ENCODE measurements at places on chromosomes 7 and 10.

- no peak for DNase-seq
Observed at GRCh38 chr10:49164559-49165188, 23.5 kb downstream of the TMEM273 start.

- no peak for DNase-seq
Observed at GRCh38 chr7:116230191-116231005, 20.1 kb downstream of the TES start.

DNA sequence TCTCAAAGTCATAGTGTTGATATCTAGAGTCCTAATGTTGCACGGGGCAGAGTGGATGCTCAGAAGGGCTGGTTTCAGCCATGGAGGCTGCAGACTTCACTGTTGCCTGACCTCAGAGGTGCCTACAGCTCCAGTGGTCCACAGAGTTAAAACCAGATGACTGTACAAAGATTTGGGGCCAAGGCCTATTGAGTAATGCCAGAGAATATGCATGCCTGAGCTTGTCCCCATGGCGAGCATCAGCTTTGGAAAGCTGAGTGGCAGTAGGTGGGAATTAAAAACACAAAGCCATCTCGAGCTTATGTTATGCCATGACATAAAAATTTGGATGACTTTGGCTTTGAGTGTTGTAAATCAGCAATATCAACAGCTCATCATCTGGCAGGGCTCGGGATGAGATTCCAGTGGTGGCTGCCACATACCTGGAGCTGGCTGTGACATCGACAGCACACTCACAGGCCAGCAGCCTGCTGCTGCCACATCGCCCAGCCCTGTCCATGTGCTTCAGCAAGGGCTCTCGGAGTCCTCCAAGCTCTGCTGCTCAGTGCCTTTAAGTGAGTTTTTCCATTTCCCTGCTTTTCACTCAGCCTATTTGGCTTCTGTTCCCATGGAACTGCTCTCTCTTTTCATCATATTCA lies 379.6 kb downstream of the TNS3 start:
- DNase-seq, result no peak

DNA sequence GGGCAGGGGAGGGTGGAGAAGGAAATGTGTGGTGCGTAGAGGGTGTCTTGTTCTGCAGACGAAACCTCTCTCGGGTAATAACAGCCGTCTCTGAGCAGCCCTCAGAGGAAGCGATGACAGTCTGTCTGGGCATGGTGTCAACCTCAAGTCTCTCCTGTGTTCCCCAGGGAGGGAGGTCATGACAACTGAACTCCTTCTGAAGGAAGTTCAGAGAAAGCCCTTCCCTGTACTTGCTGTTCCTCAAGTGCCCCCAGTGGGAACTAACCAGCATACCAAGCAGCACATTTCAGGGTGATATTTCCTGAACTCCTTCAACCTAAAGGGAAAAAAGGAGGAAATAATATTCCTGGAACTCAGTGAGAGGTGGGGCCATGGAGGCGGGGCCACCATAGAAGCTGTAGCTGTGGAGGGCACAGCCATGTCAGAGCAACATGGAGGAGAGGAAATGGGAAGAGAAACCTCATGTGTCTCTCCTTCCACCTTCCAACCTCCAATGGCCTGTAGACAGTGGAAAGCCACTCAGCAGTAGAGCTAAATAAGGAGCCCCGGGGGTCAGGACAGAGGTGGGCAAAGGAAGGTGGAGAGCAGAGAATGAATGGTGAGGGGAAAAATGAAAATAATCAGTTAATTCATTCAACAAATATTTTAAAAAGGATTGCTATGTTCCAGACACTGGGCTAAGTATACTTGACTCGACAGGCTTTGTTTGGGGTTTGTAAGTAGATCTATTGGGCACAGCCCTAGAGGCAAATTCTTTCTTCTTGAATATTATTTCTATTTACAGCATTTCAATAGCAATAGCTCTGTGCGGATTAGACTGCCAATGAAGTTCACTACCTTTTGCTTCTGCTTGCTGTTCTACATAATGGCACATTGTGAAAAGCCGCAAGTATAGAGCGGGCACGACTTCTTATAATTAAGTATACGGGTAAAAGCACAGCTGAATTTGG lies 61.0 kb upstream of the AOAH start:
- DNase-seq, result no peak

- DNase-seq, result no peak
Observed at GRCh38 chr7:106599343-106599698, 61.6 kb downstream of the CCDC71L start.
